ENCODE measurements at places on chromosomes 12 and 14. TPM values are rescaled to one million over a fixed set of nuclear protein-coding genes. Genes with fewer than 3 reads are reported as not detected.

OR6C2 gene
- not detected for total RNA-seq

SVOP gene
- not detected for total RNA-seq

FAM181A gene
- total RNA-seq: not detected

RFX4 gene
- total RNA-seq: not detected

SELPLG gene
- 0.68 TPM for total RNA-seq

PIWIL1 gene
- not detected for total RNA-seq

TAS2R7 gene
- total RNA-seq: not detected

MDM1 gene
- total RNA-seq: 9.0 TPM

LYZ gene
- not detected for total RNA-seq

CLEC4C gene
- total RNA-seq: not detected

ZDHHC17 gene
- total RNA-seq: 41.3 TPM

KRT75 gene
- not detected for total RNA-seq

TEP1 gene
- total RNA-seq: 13.6 TPM

GPR132 gene
- not detected for total RNA-seq

CERS5 gene
- total RNA-seq: 48.0 TPM

NUMB gene
- 35.3 TPM for total RNA-seq
